ENCODE measurements at places on chromosomes 5 and 9. TPM values are rescaled to one million over a fixed set of nuclear protein-coding genes. Genes with fewer than 3 reads are reported as not detected.
A peak's percentile ranks its signal among the peaks of the same experiment; 100 is the strongest.

FAM78A gene
- 0.24 TPM for total RNA-seq

AKNA gene
- 2.9 TPM for total RNA-seq

IL4 gene
- not detected for total RNA-seq

SEC61B gene
- 267 TPM for total RNA-seq

NUTM2G gene
- total RNA-seq: not detected

LCN15 gene
- not detected for total RNA-seq

SERINC5 gene
- 3.0 TPM for total RNA-seq

SV2C gene
- under 0.01 TPM for total RNA-seq

TNFSF8 gene
- not detected for total RNA-seq

SLC4A9 gene
- total RNA-seq: not detected

COL27A1 gene
- total RNA-seq: 2.8 TPM

CSNK1G3 gene
- total RNA-seq: 31.9 TPM

MLANA gene
- not detected for total RNA-seq

DNA sequence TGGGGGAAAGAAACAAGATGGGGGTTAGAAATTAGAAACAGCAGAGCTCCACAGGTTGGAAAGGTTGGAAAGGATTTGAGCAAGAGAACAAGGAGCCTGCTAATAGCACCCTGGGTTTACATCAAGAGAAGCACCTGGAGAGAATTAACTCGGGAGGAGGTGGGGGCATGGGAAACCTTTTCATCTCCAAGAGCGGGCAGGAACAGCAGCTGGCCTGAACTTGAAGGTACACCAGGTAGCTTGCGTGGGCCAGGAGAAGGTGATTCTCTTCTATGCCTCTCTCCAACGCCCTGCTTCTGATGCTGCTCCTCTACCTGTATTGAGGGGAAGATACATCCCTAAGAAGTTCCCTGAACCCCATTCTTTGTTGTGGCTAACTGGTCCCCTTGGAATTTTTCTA is 37.1 kb upstream of the GLRX start:
- DNase-seq: no peak

DNA sequence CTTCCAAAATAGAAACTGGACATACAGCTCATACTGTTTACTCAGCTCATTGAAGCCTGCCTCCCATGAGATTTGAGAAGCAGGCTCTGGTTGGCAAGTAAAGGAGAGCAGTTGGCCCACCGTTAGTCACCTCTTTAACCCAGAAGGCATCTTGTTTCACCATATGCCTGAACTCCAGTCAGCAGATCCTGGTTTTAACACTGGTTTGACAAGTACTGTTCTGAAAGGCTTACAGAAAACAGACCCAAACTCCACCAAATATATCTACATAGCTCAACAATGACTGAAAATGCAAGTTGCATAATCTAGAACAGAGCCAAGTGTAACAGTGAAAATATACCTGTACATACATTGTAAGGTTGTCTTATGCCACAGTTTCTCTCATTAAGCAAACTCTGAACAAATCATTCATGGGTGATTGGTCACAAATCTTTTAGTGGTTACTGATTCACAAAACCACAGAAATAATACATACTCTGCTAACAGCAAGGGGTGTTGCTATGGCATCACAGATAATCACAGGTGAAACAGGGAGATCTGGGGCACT is 198.8 kb downstream of the BNC2 start:
- peak; percentile 59 for DNase-seq

DNA sequence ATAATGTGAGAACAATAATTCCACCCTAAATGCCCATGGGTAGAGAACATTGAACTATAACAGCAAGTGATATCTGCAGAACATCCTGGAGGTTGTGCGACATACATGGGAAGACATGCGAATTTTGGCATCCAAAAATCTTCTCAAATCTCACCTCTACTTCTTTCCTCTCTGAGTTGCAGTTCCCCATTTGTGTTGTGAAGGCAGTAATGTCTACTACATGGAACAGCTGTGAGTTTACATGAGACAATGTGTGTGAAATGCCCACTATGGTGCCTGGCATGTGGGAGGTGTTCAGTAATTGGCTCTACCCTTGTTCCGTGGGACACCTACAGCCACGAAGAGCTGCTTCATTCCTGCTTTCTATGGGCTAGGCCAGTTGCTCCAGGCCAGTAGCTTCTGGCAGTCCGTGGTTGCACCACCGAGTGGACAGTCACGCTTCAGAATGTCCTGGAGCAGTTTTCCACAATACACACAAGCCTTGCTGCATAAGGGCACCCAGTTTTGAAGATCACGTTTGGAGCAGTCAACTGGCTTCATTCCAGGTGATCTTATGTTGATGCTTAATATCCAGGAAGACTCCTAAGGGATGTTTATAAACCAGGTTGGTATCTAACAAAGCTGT is 297.7 kb downstream of the DEPDC1B start:
- no peak for DNase-seq

DNA sequence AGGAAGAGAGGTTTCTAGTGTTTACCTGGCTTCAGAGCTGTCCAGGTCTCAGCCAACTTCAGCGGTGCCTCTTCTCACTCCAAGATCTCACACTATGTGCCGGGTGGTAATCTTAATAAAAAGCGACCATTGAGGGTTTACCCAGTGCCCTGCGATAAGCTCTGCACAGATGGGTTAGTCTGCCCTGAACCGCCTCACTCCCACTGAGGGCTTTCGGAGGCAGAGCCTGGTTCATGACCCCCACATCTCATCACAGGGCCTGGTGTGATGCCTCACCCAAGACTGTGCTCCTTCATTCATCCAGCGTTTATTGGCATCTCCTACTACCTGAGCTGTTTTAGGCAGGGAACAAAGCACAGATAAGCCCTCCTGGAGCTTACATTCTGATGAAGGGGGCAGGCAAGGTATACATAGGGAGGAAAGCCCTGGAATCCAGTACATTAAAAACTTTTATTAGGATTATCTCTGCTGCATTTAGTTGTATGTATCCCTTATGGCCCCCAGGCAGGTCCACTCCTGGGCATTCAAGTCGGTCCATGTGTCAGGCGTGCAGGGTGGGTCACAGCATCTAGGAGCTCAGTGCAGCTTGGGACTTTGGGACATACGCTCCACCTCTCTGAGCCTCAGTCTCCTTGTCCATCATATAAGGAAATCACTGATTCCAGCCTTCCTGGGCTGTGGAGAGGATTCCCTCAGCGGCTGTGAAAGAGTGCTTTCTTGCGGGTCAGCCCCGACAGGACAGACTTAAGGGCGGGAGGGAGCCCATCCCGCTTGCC is 613 bp upstream of the COL15A1 start:
- DNase-seq: no peak

GRCh38 chr9:129432297-129433154 is 188.4 kb downstream of the C9orf50 start:
- no peak for DNase-seq

GRCh38 chr5:154077696-154078095 is 38.9 kb downstream of the MFAP3 start:
- DNase-seq: peak; percentile 42

DNA sequence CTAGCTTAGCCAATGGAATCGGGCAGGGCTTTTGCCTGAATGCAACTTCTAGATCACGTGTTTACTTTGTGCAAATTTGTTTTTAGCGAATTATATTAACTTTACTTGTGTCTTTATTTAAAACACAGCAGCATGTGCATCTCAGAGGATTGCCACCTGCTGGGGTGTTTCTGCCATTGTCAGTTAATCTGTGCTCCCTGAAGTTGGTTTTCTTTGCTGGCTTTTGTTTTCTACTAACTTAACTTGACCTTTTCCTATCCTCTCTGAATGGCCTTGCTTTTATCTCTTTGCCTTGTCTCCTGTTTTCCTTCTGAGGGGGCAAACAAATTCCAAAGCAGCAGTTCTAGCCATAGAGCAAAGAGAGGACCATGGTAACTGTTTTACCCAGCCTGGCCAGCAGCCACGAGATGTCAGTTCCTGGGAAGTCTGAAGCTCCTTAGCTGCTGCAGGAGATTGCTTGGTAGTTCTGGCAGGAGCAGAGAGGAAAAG is 67.6 kb downstream of the ARHGEF28 start:
- DNase-seq: peak; percentile 32

GRCh38 chr9:126014726-126015125 is 267.6 kb downstream of the PBX3 start:
- no peak for DNase-seq

DNA sequence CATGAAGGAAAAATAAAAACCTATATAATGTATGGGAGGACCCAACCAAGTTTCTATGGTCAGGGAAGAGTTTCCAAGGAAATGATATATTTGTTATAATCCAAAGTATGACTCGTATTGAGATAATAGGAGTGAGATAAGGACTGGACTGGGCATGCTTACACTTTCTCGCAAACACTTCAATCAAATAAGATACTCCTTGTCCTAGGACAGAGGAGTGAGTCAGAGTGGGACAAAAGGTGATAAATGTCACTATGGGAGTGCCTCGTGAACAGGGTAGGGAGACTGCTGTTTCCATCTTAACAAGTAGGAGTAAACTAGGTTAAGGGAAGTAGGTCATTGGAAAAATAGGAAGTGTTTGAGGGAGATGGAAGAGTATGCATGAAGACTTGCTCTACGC is 47.2 kb downstream of the MACIR start:
- peak; percentile 1 for DNase-seq

GRCh38 chr9:32647671-32648070 is 12.2 kb upstream of the TAF1L start:
- DNase-seq: no peak

DNA sequence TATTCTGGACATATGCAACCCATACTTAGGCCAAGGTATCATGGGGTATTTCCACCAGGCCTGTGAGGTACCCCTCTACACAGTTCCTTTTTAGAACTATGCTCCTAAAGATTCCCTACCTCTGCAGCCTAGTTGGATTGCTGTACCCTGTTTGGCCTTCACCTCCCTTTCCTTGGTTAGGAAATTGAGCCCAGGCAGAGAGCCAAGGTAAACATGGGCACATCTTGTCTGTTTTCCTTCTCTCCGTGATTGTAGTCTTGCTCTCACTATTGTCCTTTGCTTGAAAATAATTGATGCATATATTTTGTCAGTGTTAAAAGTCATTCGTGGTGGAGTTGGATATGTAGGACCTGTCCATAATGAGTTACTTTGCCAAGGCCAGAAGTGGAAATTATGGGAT is 26.7 kb downstream of the BDP1 start:
- peak; percentile 46 for DNase-seq

DNA sequence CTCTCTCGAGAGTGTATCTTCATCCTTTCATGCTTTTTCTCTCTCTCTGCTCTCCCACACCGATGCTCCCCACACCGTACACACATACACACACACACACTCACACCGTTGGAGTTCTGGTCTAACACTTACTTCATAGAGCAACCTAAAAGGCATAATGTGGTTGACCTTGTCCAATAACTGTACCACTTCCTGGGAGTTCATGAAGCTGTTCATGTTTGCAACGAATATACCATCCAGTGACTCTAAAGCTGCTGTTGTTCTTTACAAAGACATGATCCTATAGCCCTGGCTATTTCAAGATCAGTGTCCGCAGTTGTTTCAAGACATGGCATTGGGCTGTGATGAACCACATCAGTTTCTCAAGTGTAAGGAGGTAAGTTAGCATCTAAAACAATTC is 10.0 kb downstream of the MEF2C start:
- no peak for DNase-seq

DNA sequence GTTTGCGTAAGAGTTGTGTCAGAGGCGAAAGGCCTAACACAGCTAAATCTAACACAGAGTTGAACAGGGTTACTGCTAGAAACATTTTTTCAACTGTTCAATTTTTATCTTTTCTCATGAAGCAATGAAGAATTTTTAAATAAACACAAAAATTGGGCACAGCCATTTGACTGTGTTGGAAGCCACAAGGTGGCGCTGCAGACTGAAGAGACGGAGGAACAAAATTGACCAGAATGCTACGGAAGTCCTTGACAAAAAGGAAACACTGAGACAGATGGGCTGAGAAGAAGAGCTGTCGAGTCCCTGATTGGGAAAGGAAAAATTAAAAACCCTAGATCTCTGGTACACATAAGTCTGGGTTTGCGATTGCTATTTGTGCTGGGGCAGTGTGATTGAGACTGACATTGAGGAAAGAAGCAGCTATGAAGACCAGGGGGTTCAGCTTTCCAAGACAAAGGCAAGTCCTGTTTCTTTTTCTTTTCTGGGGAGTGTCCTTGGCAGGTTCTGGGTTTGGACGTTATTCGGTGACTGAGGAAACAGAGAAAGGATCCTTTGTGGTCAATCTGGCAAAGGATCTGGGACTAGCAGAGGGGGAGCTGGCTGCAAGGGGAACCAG is at the start of gene PCDHB9:
Gene PCDHB9, plus strand, starts transcription at position 265 of the 616 bp plus-strand sequence. Its CDS starts 158 bp downstream, at position 423.
- peak; percentile 37 for DNase-seq

GRCh38 chr5:90640484-90641059 is 82.0 kb downstream of the ADGRV1 start:
- DNase-seq: peak; percentile 23

DNA sequence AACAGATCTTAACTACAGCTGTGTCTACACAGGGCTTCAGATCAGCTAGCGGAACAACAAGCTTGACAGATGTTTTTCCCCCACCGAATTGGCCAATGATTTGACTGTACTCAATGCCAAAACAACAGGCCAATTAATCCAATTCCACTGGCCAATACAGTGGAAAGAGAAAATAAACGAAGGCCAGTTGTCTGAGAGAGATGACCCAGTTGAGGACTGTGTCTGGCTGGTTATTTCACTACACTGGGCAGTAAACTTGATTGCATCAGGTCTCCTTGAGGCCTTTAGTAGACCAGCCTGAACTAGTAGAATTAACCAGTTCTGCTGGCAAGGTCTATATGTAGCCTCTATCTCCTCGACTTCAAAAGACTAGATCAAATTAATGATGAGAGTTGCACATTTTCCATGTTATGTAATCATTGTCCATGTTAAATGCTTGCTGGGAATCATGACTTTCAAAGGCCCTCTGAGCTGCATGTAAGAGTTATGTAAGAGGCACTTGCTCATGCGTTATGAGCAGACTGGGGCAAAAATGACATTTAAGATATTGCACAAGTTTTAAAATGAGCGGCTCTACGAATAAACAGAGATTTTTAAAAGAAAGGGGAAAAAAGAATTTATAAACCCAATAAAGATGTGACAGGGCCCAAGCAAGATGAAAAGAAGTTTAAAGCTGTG is 28.3 kb downstream of the SMIM23 start:
- DNase-seq: no peak

DNA sequence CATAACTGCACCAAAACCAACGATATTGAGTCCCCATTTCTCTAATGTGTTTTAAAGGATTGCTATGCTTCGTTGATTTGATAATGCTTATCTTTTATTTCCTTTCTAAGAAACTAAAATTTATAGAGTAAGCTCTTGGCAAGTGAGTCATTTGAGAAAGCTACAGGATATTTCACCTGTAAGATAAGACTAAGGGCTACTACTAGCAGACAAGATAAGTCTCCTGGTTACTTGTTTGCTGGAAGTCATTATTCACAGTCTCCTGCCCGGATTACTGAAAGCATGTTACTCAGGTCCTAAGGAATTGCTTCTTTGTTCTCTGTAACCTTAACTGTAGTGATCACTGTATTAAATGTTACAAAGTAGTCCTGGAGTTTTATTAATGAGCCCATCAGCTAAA is 315.9 kb upstream of the RASA1 start:
- DNase-seq: no peak

GRCh38 chr9:88950341-88951154 is 40.7 kb upstream of the S1PR3 start:
- DNase-seq: peak; percentile 44

GRCh38 chr9:2664174-2665065 is 42.8 kb downstream of the VLDLR start:
- DNase-seq: no peak

Measured in RPMI7951 (cell line).